Natural killer cell (primary cell): ENCODE measurements at places on chromosomes 7 and 10.

- peak; percentile 37 for DNase-seq
Measured at GRCh38 chr10:4981722-4982471, 18.7 kb downstream of the AKR1C1 start.

- DNase-seq = no peak
Measured at GRCh38 chr10:1102416-1102815, 46.2 kb downstream of the WDR37 start.

- DNase-seq = no peak
Measured at GRCh38 chr7:27359181-27360125, 116.9 kb downstream of the EVX1 start.

GRCh38 chr10:113033991-113034390 lies 83.9 kb downstream of the TCF7L2 start:
- no peak for DNase-seq

- no peak for DNase-seq
Measured at GRCh38 chr10:97140049-97140846, 45.5 kb downstream of the SLIT1 start.

- DNase-seq = no peak
Measured at GRCh38 chr10:98357194-98357822, 57.7 kb downstream of the PYROXD2 start.

DNA sequence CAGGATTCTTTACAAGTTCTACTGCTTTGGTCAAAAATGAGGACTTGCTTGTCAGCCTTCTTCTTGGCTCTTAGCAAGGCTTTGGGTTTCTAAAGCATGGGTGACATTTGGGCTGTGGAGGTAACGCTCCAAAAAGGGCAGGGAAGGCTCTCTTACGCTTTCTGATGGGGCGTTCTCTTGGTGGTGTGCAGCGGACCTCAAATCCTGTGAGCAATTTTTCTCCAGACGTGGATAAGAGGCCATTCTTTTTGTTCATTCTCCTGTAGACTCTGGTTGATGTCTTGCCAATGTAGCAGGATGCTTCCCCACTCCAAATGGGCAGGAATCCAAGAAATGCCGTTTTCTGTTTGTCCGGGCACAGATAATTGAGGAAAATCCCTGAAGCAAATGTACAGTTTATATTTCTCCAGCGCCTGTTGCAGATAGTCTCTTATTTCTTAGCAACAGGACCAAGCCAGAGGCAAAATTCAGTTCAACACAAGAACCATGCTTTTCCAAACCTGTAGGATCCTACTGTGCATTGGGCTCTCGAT lies 138.4 kb upstream of the NFE2L3 start:
- no peak for DNase-seq

- no peak for DNase-seq
Measured at GRCh38 chr7:156865493-156865892, 27.5 kb downstream of the LMBR1 start.

- no peak for DNase-seq
Measured at GRCh38 chr7:84506151-84506550, 311.6 kb upstream of the SEMA3A start.

GRCh38 chr10:24887855-24888231 lies 64.6 kb downstream of the PRTFDC1 start:
- no peak for DNase-seq

DNA sequence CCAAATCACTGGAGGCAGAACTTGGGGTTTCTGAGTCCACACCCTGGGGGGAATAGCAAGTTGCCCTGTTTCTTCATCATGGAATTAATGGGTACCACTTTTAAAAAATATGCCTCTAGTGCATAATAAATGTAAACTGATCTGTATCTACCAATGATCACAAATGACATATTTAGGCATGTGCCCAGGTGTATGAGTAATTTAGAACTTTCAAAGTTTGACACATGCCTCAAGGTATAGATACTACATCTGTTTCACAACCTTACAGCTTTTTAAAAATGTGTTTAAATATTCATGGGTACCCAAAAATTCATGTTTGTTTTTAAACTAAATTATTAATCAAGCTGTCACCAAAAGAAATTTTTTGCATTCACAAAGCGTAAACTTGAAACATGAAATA lies 226.0 kb downstream of the KIAA1217 start:
- no peak for DNase-seq

- DNase-seq = peak; percentile 10
Measured at GRCh38 chr10:87635498-87636312, 24.0 kb upstream of the PAPSS2 start.

- DNase-seq = no peak
Measured at GRCh38 chr7:85583131-85583953, 396.5 kb upstream of the SEMA3D start.

DNA sequence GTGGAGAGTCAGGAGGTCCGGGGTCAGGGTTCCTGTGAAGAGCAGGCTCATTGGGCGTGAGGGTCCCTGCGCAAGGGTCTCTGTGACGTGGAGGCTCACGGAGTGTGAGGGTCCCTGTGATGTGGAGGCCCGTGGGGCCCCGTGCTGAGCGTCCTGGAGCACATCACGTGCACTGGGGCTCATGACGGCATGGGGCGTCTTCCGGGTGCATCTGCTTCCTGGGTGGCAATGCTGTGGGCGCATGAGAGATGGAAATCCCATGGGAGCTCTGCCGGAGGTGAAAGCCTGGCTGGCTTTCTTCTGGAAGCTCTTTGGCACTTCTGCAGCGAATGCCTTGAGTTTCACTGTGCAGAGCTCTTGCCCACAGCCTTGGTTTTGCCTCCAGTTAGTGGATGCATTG lies 71.4 kb downstream of the WDR37 start:
- no peak for DNase-seq

- no peak for DNase-seq
Measured at GRCh38 chr7:15750727-15751126, 64.2 kb upstream of the MEOX2 start.

DNA sequence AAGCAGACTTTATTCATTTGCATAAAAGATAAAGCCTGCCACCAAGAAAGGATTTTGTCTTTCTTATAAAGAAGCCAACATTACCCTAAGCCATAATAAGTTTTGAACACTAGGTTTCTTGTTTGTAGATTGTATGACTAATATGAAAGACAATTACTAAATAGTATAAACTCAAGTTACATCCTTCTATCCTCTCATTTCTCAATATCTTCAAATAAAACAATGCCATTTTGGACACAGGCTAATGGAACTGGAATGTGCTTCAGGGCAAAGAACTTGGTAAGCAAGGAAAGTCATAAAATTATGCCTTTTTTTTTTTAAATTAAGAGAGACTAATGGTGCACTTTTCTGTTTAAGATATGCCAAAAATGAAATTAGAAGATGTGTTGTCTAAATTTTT lies 137.7 kb downstream of the DKK1 start:
- no peak for DNase-seq

DNA sequence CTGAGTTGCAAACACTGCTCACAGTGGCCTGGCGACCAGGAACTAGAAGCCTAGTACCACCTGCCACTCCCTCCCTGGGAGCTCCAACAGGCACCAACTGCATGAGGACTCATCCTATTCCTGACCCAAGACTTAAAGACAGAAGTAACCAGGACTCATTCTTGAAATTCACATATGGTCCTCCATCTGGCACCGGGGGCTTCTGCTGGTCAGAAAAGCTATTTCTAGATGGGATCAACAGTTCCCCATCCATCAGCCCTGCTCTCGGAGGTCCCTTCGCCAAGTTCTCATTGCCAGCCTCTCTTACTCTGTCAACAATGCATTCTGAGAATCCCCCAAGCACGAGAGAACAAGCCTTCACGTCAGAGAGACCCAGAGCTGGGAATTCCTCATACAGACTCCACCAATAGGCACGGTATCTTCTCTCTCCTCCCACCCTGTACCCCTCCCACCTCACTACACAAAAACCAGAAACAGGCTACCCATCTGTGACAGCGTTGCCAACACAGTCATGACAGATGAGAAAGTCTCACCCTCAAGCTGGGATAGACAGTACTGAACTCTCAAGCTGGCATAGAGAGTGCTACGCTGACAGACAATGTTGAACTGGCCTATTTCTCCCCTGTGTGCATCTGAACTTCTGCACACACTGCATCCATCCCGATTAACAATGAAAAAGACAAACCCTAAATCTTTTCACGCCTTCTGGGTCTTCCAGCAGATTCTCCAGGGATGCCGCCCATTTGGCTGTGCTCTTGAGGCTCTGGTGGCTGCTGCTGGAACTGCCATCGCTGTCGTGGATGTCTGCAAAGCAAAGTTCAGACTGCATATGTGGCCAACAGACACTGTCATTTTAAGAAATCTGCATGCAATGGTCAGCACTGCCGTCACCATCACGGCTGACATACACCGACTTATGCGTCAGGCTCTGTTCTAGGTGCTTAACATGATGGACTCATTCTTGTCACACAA lies 15.6 kb downstream of the RGS10 start:
- DNase-seq = peak; percentile 53

- DNase-seq = no peak
Measured at GRCh38 chr7:81170291-81170690, 251.4 kb upstream of the SEMA3C start.

- no peak for DNase-seq
Measured at GRCh38 chr10:21347785-21348170, 177.7 kb downstream of the SKIDA1 start.

DNA sequence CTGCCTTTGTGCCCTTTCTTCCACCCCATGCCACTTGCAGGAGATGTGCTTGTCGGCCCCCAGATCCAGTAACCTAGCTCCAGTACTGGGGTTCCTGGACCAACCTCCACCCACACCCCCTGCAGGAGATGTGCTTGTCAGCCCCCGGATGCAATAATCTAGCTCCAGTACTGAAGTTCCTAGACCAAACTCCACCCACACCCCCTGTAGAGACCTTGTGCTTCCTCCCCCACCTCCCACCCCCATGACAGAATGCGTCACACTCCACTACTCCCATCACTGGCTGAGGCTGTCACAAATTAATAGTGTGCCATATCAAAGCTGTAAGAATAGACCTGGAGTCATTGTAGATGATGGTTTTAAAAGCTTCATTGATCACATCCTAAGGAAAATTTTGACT lies 185.0 kb downstream of the BICC1 start:
- DNase-seq = no peak

DNA sequence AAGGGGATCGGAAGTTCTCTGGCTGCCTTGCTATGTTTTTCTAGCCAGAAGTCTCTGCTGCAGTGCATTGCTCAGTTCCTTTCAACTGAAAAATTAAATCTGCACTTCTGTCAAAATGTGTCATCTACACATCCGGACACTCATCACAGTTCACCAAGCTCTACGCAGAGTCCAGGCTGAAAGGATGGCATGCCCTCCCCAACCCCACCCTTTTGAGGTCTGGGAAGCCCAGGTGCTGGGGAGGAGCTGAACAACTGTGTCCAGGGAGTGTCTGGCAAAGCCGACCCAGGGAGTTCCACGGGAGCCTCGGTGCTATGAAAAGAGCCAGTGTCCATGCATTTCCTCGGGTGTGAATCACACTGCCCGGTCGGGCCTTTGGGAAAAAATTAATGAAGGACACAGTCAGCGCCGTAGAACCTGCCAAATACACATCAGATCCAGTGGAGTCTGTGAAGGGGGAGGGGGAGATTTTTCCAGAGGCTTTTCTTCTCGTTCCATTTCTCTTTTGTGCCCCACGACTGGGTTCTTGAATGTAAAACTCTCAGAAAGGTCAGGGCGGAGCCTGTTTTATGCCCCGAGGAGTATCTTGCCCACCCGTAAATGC lies 757 bp upstream of the PALS2 start:
- DNase-seq = peak; percentile 25

GRCh38 chr10:11845113-11845512 lies 22.0 kb downstream of the PROSER2 start:
- peak; percentile 34 for DNase-seq

- peak; percentile 99 for DNase-seq
Measured at GRCh38 chr10:102743588-102744373, at the start of gene WBP1L. Gene WBP1L (plus strand): TSS chr10:102743948. CDS start chr10:102744054, 106 bp downstream.

- no peak for DNase-seq
Measured at GRCh38 chr10:115871855-115872254, 401.2 kb downstream of the GFRA1 start.

- no peak for DNase-seq
Measured at GRCh38 chr10:91672021-91672608, 39.2 kb upstream of the PPP1R3C start.

DNA sequence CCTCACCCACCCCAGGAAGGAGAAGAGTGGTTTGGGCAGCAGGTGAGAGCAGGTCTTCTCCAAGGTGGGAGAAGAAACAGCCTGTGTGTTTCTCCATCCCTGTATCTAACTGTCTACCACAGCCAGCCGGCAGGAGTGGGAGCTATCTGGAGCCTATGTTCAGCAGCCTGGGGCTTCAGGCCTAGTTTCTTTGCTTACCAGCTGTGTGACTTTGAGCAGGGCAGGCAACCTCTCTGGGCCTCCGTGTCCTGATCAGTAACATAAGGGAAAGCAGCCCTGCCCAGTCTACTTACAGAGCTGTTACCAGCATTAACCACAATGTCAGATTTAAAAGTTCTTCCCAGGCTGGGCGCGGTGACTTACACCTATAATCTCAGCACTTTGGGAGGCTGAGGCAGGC lies 450.7 kb upstream of the ZMIZ1 start:
- no peak for DNase-seq

- no peak for DNase-seq
Measured at GRCh38 chr7:30331338-30331737, 46.9 kb downstream of the ZNRF2 start.

DNA sequence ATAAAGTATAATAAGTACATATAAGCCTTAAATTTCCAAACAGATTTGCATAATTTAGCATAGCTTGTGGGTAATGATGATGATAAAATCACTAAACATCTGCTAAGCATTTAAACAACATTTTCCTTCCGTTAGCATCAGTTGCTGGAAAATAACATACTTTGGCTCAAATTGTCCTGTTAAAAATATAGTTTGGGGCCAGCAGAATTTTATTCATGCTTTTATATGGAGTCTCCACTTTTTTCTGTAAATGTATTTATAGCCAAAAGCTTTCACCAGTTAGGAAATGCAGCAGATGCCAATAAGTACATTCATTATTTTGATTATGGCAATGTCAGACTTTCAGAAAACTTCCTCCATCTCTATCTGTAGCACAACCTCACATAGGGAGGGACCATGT lies 107.2 kb downstream of the CNTNAP2 start:
- no peak for DNase-seq

DNA sequence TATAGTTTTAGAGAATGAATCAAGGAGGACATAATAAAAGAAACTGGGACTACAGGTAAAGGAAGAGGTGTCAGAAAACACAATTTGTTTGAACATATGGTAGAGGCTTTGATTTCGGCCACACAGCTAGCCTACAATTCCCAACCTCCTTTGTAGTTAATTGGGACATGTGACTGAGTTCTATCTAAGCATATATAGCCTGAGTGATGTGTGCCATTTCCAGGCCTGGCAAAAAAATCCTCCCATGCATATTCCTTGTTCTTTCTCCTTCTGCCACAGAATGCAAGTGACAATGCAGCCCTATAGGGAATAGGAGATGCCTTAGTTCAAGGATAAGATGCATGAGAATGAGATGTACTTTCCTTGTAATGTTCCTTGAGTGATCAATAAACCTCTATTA lies 590.7 kb upstream of the STEAP1 start:
- DNase-seq = no peak

- DNase-seq = no peak
Measured at GRCh38 chr7:50246551-50246950, 58.0 kb upstream of the IKZF1 start.

GRCh38 chr7:55513868-55514267 lies 58.4 kb downstream of the VOPP1 start:
- DNase-seq = no peak
